ENCODE measurements at places on chromosomes 1 and 21.
A peak's percentile ranks its signal among the peaks of the same experiment; 100 is the strongest.

DNA sequence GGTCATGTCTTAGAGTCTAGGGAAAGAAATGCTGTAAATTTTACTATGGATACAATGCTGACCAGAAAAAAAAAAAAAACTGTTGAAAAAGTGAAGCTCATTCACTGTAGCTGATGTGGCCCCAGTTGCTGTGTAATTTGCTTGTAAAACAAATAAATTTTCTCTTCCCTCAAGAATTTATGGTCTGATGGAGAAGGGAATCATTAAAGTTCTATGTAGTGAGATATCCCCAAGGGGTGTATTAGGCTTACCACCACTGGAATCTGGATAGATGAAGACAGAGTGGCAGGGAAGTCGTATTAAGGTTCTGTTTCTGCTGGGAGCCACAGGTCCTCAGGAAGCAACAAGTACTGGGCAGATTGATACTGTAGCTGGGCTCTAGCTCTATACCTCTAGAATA lies 860.0 kb downstream of the LTN1 start:
- no peak for DNase-seq

DNA sequence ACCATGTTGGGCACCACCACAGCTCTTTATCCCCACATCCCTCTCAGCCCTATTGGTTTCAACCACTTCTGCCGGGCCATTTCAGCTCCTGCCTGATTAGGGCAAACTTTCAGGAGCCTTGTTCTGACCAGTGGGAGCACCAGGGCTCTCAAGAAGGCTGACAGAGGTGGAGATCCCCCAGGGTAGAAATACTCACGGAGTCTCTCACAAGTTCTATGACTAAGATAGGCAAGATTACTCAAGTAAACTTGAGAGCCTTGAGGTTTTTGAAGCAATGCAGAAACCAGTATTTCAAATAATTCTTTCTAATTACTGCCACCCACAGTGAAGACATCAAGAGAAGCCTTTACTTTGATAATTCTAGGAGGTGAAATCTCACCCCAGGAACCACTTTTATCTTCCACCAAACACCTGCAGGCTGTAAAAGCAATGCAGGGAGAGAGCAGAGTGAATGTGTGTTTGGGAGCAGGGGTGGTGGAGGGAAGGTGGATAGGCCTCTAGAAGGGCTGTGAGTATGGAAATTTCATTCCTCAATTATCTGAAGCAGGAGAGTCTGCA lies 6.6 kb upstream of the PTCH2 start:
- no peak for DNase-seq

DNA sequence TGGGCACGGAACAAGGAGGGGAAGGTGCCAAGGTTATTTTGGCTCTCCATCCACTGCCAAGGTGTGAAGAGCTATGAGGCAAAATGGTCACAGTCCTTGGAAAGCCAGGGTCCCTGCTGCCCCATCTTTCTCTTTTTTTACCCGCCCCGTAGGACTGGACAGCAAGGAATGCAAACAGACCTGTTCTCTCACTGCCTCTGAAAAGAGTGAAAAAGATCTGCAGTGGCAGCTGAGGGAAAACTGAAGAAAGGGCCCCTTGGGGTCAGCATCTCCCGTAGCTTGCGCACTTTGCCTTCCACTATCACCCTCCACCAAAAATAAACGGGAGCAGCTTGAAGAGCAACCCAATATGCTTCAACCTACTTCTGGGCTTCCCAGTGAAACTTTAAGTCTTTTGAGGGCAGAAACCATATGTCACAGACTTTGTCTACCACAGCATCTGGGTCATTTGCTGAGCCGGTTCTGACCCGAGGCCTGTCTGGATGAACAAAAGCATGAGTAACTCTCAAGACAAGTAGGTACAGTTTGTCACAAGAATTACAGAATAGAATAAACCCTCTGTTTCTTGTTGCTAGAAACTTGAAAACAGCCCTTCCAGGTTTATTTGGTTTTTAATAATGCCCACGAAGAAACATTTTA lies 9.4 kb upstream of the KIF14 start:
- no peak for DNase-seq

DNA sequence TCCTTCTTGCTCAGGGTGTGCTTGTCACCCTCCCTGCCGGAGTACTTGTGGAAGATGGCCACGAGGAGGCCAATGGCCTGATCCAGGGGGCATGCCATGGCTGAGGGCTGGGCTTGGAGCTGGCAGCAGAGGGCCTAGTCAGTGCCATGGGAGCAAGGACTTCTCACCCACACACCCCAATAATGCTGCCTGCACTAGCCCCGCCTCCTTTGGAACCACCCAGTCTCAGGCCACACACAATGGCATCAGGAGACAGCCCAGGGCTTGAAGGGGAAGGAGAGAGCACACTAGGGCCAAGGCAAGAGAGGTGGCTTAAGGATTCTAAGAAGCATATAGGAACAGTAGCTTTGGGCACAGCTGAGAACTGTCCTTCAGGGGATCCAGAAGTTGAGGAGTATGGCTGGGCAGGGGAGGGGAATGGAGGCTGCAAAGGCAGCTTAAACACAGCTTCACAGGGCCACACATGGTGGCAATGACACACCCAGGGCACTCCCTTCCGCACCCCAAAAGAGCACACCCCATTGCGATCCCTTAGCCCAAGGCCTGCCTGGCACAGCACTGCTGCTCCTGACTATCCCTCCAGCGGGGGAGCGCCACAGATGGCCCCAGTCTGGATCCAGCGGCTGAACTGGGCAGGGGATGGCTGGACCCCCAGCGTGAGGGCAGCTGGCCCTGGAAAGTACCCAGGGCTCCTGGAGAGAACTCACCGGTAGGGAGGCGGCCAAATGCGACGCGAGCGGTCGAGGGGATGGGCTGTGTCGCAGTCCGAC lies at the start of gene S100A6:
TSS of gene S100A6 (minus strand) at position 750 of the 770 bp plus-strand sequence. CDS start at position 98, 652 bp downstream.
- no peak for DNase-seq

DNA sequence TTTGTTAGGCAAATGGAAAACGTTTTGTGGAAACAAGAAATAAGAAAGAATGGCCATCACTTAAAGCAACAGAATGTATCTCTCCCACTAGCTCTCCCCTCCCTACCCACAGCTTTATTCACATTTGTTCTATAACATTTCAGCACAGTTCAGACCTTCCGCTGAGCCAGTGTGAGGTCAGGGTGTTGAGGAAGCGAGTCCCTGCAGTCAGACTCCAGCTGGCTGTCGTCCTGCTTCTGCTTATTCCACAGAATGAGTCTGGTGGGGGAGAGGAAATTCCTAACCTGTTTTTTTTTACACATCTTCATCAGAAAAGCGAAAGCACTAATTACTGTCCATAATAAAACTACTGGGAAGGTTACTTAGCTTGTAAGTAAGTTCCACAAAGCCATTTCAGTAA lies 39.0 kb downstream of the MRPL39 start:
- DNase-seq = peak; percentile 89

- DNase-seq = no peak
Measured at GRCh38 chr1:208933984-208934525, 649.5 kb upstream of the CAMK1G start.

DNA sequence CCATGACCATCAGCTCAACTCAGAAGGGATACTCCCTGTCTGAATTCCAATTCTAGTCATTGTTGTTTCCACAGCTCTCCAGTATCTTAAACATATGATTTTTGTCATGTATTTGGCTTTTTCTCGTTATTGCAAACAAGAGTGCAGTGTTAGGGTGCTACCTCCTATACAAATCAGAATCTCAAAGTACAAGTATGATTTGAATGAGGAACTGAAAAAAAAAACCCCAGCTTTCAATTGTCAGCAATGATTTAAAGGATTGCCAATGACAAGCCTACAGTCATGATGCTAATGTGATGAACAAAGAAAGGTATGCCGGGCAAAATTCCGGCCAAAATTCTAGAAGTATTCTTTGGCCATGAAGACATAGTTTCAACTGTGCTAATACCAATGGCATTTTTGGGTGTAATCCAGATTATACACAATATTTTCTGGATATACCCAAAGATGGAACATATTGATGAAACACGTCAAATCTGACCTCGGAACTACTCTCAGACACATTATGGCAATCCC lies 14.9 kb downstream of the TMEM35B start:
- DNase-seq = no peak

DNA sequence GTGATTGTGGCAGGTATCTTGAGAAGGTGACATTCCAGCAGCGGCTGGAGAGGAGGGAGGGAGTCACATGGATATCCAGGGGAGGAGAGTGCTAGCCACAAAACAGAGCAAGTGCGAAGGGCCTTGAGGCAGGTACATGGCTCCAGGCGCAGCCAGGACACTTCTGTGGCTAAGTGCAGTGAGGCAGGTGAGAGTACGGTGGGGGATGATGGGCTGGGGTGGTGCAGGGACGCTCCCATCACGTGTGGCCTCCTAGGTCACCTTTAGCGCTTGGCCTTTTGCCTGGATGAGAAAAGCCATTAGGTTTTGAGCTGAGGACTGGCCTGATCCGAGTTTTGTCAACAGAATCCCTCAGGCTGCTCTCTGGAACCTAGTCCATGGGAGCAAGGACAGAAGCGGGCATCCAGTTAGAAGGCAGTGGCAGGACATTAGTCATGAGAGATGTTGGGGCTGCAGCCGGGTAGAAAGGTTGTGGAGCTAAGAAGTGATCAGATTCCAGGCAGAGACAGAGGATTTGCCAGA lies 31.6 kb downstream of the SMYD2 start:
- no peak for DNase-seq

- no peak for DNase-seq
Measured at GRCh38 chr1:212432272-212432660, 454 bp upstream of the NENF start.

DNA sequence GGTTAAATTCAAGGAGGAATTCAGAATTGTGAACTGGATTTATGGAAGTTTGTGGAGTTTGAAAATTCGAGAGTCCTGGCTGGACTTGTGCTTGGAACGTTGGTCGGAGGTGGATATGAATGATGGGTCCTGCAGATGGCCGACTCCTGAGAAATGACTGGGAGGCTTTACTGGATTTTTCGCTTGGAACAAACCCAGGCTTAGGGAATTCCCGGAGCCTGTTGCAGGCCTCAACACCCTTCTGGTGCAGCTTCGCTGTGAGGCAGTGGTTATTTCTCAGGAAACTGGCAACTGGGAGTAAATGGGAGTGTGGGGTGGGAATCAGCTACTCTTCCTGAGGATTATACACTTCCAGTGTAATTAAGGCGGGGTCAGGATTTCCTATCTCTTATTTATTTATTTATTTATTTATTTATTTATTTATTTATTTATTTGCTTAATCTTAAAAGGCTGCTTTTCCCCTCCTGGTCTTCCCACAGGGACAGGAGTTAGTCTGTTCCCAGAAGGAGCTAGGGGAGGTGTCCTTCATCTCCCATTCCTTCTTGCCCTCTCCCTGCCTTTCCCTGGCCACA lies 21.1 kb downstream of the MAPKAPK2 start:
- no peak for DNase-seq

DNA sequence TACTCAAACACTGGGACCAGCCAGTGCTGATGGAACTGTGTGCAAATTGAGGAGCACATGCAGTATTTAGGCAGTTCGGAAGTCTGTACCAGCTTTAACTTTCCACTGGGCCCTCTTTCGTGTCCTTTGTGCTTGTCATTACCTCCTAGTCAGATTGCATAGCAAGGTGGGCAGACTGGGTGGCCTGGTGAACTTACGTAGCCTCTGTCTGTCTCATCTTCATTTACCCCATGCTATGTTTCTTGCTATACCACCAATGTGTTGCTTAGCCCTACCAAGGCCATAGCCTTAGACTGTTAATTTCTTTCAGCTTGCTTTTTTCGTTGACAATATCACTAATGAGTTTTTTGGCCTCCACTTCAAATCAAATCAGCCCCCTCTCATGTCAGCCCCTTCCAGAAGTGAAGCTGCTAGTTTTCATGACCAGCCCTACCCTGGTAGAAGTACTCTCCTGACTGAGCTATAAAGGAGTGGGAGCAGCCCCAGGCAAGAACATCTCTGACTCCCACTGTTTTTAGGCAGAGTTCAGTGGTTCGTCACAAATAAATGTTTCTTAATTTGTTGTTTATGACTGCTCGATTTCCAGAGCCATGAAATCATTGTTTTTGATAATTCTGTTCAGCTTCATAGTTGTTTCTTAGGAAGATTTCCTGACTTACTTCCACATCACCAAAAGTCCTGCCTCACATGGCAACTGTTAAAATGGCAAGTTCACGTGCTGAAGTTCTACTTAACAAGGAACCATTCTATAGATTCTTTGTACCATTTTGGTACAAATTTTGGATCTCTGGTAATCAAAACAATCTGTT lies 19.3 kb downstream of the PRKACB start:
- DNase-seq = no peak

DNA sequence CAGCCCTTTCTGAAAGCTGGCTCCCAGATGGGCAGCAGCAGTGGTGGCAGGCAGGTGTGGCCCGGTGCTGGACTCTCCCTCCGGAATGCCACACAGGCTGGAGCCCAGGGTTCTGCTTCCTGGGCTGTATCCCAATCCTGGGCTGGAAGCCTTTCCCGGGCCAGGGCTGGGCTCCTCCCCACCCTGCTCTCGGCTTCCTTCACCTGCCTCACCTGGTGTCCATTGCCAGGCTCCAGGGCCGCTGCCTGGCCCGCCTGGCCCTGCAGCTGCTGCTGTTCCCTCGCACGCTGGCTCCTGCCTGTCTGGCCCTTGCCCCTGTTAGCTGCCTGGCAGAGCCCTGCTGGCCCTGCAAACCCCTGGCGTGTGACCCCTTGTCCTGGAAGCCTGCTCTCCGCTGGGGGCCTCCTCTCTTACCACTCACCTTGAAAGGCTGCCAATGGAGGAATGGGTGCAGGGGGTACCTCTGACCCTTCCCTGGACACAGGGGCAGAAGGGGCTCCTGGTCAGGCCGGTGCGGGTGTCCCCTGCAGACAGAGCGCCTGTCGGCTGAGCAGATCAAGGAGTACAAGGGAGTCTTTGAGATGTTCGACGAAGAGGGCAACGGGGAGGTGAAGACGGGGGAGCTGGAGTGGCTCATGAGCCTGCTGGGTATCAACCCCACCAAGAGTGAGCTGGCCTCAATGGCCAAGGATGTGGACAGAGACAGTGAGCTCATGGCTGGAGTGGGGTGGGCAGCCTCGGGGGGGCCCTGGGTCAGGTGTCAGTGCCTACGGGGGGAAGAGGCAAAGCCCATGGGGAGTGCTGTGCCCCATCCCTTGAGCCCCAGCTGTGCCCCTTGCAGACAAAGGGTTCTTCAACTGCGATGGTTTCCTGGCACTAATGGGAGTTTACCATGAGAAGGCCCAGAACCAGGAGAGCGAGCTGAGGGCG lies 1.1 kb downstream of the CALML6 start:
- DNase-seq = no peak

DNA sequence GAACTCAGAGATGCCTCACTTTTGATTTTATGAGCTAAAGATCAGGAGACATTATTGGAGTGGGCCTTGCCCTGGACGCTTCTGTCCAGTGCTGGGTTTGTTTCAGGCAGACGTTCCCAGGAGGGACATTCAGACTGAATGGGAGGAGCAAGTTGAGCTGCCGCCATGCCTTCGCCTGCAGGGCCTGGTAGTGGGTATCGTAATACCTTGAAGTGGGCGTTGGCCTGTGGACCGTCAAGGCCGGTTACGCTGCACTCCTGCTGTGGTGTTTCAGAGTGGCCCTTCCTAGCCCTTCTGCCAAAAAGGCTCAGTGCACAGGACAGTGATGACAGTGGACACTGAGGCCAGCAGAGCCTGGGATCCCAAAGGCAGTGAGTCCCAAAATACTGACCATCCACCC lies 1.6 kb downstream of the FAM3B start:
- no peak for DNase-seq

Data from dermis microvascular lymphatic vessel endothelial cell (primary cell).